H54 (cell line): ENCODE measurements at places on chromosomes 12 and 14.

GRCh38 chr12:14619741-14620501 lies 52.2 kb upstream of the PLBD1 start:
- no peak for DNase-seq

GRCh38 chr12:82833481-82833880 lies 146.8 kb downstream of the TMTC2 start:
- no peak for DNase-seq

- DNase-seq: no peak
Observed at GRCh38 chr12:122067966-122068365, 10.6 kb upstream of the MLXIP start.

DNA sequence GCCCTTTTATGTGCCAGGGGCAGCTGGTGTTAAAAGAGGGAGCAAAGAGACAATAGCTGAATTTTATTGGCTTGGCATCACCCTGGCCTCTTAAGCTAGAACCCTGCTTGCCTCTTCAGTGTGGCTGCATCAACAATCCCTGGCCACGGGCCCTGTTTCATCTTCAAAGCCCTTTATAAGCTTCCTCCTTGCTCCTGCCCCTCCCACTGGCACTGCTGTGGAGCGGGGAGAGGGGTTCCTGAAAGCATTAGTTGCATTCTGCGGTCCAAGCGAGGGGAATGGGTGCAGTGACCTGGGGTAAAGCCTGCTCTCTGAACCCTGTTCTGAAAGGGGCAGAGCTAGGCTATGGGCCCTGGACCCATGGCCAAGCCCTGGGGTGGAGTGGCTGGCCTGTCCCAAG lies 220 bp upstream of the KRT83 start:
- DNase-seq: no peak

DNA sequence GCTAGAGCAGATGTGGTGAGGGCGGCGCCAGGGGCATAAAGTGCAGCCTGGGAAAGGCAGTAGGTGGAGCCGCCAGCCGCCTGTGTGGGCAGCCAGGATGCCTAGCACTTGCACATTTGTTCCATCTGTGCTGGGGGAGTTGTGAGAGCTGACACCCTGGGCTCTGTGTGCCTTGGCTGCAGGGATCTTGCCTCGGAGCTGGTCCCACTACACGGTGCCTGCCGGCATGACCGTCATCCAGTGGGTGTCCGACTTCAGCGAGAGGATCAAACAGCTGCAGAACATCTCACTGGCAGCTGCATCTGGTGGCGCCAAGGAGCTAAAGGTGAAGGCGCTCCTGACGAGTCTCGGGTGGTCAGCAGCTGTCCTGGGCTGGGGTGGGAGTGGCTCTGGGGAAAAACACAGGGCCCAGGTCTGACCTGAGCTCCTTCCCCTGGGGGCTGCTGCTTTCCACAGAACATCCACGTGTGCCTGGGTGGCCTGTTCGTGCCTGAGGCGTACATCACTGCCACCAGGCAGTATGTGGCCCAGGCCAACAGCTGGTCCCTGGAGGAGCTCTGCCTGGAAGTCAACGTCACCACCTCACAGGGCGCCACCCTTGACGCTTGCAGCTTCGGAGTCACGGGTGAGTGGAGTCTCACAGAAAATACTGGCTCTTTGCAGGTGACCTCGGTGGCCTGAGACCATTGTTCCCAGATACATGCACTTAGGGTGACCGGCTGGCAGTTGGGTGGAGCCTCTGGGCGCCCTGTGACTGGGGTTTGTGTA lies 37.4 kb downstream of the HSP90AA1 start:
- DNase-seq: no peak

- DNase-seq: no peak
Observed at GRCh38 chr12:106942775-106943174, 12.9 kb upstream of the TMEM263 start.

GRCh38 chr12:48651681-48652080 lies 30.4 kb downstream of the KANSL2 start:
- DNase-seq: no peak

- no peak for DNase-seq
Observed at GRCh38 chr12:59164991-59165718, 244.9 kb upstream of the LRIG3 start.

DNA sequence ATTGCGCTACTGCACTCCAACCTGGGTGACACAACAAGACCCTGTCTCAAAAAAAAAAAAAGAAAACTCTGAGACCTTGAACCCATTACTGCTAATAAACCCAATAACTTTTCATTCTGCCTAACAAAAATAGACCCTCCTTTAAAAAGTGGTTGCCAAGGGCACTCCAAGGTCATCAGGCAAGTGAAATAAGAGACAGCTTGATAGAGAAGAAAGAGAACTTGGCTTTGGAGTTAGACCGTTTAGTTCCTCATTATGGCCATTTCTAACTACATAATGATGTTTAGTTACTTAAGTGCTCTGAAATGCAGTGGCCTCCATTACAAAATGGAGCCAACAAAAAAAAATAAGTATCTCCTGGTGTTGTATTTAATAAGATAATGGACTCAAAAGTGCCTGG lies 55.9 kb downstream of the PHLDA1 start:
- no peak for DNase-seq

DNA sequence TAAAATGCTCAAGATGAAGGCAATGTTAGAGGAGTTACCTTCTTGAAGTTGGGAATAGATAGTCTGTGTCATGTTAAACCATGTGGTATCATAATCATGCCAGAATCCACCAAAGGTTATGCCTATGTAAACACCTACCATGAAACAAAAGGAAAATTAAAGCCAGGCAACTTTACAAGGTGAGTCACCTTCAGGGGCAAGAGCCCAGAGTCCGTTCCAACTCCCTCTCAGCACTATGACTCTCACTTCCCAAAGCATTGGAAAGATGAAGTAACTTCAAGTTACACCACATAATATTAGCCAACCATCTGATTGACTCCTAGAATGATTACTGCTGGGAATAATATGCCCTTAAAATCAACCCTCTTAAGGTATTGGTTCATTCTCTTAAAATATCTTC lies 38.5 kb downstream of the CATSPERB start:
- DNase-seq: no peak
